ENCODE measurements at places on chromosomes 13 and 19.

DNA sequence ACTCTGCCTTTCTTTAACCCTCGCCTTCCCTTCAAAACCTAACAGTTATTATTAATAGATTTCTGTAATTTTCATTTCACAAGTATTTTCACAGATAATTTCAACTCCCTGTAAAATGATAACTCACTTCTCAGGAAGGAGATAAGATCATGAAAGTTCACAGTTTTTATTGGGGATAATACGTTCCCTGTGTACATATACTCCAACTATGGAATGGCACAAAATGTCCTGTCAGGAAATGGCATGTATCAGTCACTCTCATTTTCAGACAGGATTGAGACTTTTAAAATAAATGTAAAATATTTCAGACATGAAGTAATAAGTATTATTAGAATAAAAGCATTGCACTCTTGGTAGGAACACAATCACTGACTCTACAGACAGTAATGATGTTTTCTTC, 932 bp upstream of the TRAPPC2B start:
- DNase-seq, result no peak

- no peak for DNase-seq
Observed at GRCh38 chr19:48934837-48935236, 1.3 kb downstream of the DHDH start.

GRCh38 chr19:517721-518597, 10.7 kb downstream of the TPGS1 start:
- DNase-seq, result no peak

- DNase-seq, result no peak
Observed at GRCh38 chr13:95452375-95452774, 100.1 kb upstream of the CLDN10 start.

DNA sequence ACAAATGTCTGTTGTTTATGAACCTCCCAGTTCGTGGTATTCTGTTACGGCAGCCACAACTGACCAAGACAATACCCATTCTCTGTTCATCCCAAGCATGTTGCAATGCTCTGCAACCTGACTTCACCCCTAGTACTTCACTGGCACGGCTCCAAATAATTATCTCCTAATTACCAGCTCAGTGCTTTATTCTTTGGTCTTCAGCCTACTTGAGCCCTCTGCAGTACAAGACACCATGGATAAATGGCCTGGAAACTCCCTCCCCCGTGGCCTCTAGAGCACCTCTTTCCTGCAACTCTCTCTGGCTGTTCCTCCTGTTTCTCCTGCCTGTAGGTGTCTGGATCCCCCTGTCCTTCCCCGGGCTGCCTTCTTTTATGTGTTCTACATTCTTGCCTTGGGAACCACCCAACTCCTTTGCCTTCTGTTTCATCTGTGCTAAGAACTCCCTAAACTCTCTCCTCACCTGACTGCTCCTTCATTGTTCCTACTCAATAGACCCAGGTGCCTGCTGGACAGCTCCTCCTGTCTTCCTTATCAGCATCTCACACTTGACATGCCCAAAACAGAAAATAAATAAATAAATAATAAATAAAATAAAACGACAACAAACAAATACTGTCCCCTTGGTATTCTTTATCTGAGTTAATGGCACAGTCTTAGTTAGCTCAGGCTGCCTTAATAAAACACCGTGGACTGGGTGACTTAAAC, 200.4 kb upstream of the IPO5 start:
- DNase-seq, result no peak

GRCh38 chr19:18437491-18438330, at the start of gene ISYNA1:
Gene ISYNA1, minus strand, starts transcription at chr19:18438133. Its CDS starts 154 bp downstream, at chr19:18437979.
- DNase-seq, result no peak

- peak; percentile 8 for DNase-seq
Observed at GRCh38 chr19:41175801-41176777, 16.9 kb upstream of the CYP2S1 start.

- DNase-seq, result no peak
Observed at GRCh38 chr19:1170938-1171754, 2.9 kb downstream of the SBNO2 start.

- DNase-seq, result no peak
Observed at GRCh38 chr13:51643882-51644281, 59.6 kb downstream of the WDFY2 start.

DNA sequence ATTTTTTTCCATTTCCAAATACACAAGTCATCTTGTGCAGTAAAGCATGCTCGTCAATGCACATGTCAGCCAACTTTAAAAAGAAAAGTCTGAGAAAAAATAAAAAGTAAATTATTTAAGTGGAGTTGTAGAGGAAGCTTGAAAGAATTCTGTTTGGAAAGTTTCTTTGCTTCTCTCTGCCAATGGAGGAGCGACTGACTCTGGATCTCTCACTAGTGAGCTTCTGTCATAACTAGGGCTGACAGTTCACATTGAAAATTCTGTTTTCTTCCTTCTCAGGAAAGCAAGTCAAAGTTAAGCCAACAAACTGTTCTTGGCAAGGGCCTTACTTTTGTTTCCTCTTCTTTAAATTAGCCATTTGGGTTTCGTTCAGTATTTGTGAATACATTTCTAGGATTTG, 298.2 kb downstream of the POU4F1 start:
- DNase-seq, result no peak

GRCh38 chr13:75612354-75612753, 23.8 kb upstream of the LMO7 start:
- DNase-seq, result no peak

DNA sequence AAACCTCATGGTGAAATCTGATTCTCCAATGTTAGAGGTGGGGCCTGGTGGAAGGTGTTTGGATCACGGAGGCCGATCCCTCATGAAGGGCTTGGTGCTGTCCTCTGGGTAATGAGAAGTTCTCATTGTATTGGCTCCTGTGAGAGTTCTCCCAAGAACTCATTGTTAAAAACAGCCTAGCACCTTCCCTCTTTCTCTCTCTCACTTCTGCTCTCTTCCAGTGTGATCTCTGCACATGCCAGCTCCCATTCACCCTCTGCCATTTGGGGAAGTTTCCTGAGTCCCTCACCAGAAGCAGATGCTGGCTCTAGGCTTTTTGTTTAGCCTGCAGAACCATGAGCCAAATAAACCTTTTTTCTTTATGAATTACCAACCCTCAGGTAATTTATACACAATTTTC, 3.1 kb upstream of the SUCLA2 start:
- DNase-seq, result no peak

- DNase-seq, result no peak
Observed at GRCh38 chr19:46862974-46863632, 2.3 kb downstream of the ARHGAP35 start.

- DNase-seq, result no peak
Observed at GRCh38 chr13:26971990-26972887, 199.4 kb downstream of the USP12 start.

GRCh38 chr13:27336014-27336673, 65.5 kb downstream of the RASL11A start:
- no peak for DNase-seq

- peak; percentile 33 for DNase-seq
Observed at GRCh38 chr19:2239771-2240770, 3.4 kb downstream of the SF3A2 start.

DNA sequence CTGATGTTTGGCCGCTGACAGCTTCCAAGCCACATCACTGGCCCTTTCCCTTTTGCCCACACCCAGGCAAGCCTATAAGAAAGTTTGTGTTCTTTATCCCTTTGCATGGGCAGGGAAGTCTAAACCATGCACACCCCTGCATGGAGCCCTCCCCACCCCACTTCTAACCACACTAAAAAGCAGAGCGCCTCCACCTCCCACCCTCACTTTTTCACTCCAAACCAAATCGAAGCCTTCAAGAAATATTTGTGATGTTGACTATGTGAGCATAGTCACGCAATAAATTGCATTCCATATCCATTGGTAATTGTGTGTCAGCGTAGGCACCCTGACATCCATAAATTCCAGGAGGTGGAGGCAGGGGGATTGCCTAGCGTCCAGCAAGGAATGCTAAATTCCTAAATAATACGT, 104.4 kb upstream of the LSM14A start:
- no peak for DNase-seq

DNA sequence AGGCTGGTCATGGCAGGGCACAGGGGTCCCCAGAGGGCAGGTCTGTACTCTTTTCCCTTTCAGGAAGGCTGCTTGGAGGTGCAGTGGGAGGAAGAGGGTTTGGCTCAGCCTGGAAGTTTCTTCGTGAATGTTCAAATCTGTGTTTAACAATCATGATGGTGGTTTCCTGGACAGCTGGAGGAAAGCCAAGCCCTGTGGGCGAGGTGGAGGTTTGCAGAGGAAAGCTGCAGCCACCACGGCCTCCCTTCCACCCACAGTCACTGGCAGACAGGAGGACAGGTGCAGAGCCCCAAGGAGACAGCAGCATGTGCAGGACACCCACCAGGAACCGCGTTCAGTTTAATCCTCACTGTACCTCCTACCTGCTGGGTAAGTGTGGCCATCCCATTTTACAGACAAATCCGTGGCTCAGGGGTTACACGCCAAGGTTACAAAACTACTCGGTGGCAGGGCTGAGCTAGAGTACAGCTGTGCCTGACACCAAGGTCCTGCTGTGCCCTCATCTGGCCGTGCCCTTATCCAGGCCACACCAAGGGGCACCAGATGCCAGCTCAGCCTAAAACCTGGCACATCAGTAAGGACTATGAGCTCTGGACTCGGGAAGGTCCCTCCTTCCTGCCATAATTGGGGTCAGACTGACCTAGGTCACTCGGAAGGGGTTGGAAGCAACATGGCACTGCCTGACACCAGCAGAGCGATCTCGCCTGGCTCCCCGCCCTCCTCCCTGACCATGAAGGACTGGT, 34.1 kb downstream of the SUGP2 start:
- no peak for DNase-seq

GRCh38 chr13:32117701-32118100, 86.1 kb downstream of the FRY start:
- DNase-seq, result no peak

- no peak for DNase-seq
Observed at GRCh38 chr19:53696951-53697350, 65.2 kb downstream of the DPRX start.

GRCh38 chr19:19865750-19866610, at the start of gene ZNF253:
Gene ZNF253, plus strand, starts transcription at chr19:19865882. Its CDS starts 115 bp downstream, at chr19:19865997.
- peak; percentile 93 for DNase-seq

GRCh38 chr13:82370316-82370715, 1512.0 kb downstream of the SLITRK1 start:
- no peak for DNase-seq

DNA sequence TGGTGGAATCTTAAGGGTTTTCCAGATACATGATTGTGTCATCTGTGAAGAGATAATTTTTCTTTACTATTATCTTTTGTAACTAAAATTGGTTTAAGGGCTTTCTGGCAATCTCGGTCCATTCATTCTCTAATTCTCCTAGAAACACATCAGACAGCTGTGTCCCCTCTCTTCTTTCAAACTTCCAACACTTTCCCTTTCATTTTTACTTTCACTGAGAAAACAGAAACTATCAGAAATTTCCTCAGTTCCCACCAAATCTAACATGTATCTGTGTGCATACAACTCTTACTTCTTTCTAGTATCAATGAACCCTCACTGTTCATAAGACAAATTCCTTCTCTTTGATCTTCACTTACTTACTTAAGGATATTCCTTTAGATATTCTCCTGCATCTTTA, 40.2 kb downstream of the KCNRG start:
- no peak for DNase-seq

DNA sequence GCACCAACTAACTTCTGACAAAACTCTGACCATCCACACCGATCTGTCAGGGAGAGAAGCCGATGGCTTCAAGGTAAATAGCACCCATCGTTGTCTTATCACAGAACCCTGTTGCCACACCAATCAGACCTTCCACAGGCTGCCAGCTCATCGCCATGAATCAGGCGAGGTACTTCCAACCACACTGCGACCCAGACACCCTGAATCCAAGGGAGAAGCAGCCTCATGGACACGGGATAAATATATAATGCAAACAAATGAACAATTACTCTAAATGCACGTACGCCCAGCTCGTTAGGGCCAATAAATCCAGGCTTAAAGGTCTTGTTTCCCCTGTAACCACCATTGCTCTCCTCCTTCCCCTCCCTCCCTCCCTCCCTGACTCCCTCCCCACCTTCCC, 20.8 kb downstream of the RANBP3 start:
- no peak for DNase-seq

DNA sequence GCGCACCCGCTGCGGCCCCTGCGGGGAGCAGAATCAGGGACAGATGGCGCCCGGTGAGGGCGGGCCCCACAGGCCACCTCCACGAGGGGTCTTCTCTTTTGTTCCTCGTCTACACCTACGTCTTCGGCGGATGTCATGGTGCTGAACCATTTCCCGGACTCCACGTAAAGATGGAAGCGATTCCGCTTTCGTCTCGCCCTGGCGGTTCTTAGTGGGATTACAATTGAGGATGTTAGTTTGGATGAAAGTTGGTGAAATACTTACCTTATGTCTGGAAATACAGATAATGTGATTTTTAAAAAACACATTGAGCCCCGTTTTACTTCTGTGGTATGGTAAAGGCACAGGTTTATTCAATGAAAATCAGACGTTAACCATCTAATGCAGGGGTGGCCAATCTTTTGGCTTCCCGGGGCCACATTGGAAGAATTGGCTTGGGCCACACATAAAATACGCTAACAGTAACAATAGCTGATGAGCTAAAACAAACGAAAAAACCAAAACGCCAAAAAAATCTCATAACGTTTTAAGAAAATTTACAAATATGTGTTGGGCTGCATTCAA, 1.4 kb upstream of the ZMYM5 start:
- DNase-seq, result peak; percentile 64

GRCh38 chr19:51970718-51971117, 15.9 kb downstream of the ZNF350 start:
- DNase-seq, result no peak

GRCh38 chr19:50203281-50204080, at the start of gene MYH14:
Gene MYH14, plus strand, starts transcription at chr19:50203622. Its CDS starts 6,744 bp downstream, at chr19:50210366.
- DNase-seq, result no peak

- DNase-seq, result no peak
Observed at GRCh38 chr13:47025791-47026447, 129.1 kb upstream of the HTR2A start.

DNA sequence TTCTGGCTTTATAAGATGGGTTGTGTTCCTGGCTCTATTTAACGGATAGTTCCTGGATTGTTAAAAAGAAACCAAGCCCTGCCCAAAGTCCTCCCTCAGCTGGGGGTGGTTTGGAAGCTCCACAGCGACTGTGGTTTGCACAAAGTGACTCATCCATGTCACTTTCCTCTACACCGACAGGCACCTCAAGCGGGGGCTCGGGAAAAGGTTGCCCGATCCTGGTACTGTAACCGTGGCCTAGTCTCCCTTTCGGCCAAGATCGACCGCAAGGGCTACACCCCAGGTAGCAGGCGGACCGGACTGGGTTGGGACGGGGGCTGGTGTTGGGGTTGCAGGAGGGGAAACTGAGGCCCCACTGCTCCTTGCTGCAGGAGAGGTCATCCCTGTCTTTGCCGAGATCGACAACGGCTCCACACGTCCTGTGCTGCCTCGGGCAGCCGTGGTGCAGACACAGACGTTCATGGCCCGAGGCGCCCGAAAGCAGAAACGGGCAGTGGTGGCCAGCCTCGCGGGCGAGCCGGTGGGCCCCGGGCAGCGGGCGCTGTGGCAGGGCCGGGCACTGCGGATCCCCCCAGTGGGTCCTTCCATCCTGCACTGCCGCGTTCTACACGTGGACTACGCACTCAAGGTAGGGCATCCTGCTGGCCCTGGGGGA, 1.6 kb downstream of the ARRDC2 start:
- DNase-seq, result no peak

Data from T follicular helper cell (primary cell).